ENCODE measurements at places on chromosomes 13 and 19.

GRCh38 chr13:60690604-60691003, 293.6 kb downstream of the TDRD3 start:
- DNase-seq: no peak

DNA sequence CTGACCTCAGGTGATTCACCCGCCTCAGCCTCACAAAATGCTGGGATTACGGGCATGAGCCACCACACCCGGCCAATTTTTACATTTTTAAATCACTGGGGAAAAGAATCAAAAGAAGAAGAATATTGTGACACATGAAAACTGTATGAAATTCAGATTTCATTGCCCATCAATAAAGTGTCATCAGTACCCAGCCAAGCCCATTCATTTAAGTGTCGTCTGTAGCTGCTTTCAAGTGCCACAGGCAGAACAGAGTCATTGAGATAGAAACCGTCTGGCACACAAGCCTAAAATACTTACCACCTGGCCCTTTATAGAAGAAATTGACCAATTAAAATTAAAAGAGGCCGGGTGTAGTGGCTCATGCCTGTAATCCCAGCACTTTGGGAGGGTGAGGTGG, 15.3 kb downstream of the COLGALT1 start:
- no peak for DNase-seq

GRCh38 chr13:29561918-29562317, 33.6 kb downstream of the SLC7A1 start:
- no peak for DNase-seq

DNA sequence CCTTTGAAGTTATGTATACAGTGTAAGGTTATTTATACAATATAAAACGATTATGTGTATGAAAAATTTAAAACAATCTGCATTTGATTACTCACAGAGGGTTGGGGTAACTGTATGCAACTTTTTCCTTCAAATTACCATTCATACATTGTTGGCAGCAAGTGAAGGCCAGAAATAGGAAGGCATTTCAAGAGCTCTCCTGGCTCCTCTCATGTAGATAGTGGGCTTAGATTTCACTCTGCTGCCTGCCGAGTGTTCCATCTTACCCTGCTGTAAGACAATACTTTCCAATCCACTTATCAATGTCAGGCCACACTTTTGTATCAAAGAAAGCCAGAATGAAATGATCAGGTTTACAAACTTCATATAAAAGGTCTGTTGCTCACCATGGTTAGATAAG, 245.2 kb downstream of the DNAJC15 start:
- DNase-seq: no peak

- no peak for DNase-seq
Observed at GRCh38 chr13:75764926-75765310, 128.8 kb downstream of the LMO7 start.

DNA sequence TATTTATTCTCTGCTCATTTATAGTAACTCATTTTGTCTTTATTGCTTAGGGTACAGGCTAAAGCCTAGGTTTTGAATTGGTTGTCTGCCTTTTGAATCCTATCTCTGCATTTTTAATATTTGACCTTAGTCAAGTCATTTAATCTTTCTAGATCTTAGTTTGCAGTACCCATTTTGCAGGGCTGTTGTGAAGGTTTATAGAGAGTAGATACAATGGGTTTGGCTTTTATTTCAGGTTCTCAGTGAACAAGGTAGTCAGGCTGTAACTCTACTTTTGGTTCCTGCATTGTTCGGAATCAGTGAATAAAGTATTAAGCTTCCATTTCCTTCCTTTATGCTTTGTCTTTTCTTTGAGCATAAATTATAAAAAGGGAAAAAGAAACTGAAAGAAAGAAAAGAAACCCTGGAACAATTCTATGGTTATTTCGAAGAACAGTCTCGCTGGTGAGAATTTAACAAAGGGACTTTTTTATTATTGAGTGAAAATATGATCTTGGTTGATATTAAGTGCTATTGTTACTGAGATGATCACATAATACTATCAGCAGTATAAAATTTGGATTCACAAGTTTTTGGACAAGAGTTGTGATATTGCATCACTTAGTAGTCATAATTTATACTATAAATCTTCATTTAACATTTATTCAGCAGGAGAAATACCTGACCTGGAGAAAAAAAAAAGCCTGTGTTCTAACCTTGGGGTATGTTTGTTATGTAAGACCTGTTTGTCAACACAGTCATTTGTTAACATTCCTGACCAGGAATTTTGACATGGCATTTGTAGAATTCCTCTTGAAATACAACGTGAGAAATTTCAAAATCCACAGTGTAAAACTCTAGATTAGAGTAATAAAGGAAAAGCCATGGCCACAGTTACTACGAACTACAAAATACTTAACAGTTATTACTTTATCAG, 91.3 kb downstream of the ZMYM2 start:
- DNase-seq: peak; percentile 41

All from suppressor macrophage treated with lipopolysaccharide for 4 hours (primary cell).